ENCODE measurements at places on chromosomes 6 and 20. TPM values are rescaled to one million over a fixed set of nuclear protein-coding genes. Genes with fewer than 3 reads are reported as not detected.

DNA sequence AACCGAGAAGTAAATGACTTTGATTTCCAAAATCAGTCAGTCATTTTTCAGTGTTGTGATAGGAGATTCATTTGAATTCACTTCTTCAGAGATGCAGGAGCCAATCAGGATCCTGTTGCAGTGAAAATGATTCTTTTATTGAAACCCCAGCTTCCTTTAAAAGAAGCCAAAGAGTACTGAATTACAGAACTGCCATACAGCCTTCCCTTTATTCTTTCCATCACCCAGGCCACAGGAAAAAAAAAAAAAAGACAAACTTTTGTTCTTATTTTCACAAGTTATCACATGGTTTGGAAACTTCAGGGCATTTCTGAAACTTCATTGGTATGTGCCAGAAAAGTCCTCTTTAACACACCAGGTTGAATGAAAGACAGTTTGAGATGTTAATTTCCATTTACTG is 1.8 kb upstream of the CARMIL1 start:
- H3K27ac ChIP-seq, result no peak overlapping the region
- no peak overlapping the region for H3K4me3 ChIP-seq
- no peaks in the 10 kb centered on the region for H3K36me3 ChIP-seq
- peaks cover 15% of the 10 kb centered on the region for H3K4me1 ChIP-seq

GRCh38 chr20:62360854-62361798 is 6.0 kb downstream of the LAMA5 start:
- H3K4me3 ChIP-seq, result no peak overlapping the region
- DNase-seq, result no peak
- H3K36me3 ChIP-seq, result no peaks in the 10 kb centered on the region
- no peaks in the 10 kb centered on the region for H3K27me3 ChIP-seq
- peaks cover 61% of the 10 kb centered on the region for H3K4me1 ChIP-seq
- no peak overlapping the region for H3K27ac ChIP-seq

The SLC32A1 gene
- not detected for total RNA-seq

- no peak overlapping the region for H3K4me3 ChIP-seq
- DNase-seq, result peak; percentile 22
- no peak overlapping the region for H3K27ac ChIP-seq
- H3K36me3 ChIP-seq, result no peaks in the 10 kb centered on the region
- no peaks in the 10 kb centered on the region for H3K4me1 ChIP-seq
- H3K27me3 ChIP-seq, result no peaks in the 10 kb centered on the region
Observed at GRCh38 chr6:73560182-73560732, 39.4 kb upstream of the EEF1A1 start.

- H3K27ac ChIP-seq, result no peak overlapping the region
- no peak overlapping the region for H3K4me3 ChIP-seq
Observed at GRCh38 chr6:25889877-25890853, 16.1 kb upstream of the SLC17A3 start.

GRCh38 chr6:146636481-146636880 is 37.7 kb downstream of the ADGB start:
- H3K4me3 ChIP-seq, result no peak overlapping the region
- no peak for DNase-seq
- H3K27me3 ChIP-seq, result no peaks in the 10 kb centered on the region
- H3K4me1 ChIP-seq, result no peaks in the 10 kb centered on the region
- no peak overlapping the region for H3K27ac ChIP-seq

DNA sequence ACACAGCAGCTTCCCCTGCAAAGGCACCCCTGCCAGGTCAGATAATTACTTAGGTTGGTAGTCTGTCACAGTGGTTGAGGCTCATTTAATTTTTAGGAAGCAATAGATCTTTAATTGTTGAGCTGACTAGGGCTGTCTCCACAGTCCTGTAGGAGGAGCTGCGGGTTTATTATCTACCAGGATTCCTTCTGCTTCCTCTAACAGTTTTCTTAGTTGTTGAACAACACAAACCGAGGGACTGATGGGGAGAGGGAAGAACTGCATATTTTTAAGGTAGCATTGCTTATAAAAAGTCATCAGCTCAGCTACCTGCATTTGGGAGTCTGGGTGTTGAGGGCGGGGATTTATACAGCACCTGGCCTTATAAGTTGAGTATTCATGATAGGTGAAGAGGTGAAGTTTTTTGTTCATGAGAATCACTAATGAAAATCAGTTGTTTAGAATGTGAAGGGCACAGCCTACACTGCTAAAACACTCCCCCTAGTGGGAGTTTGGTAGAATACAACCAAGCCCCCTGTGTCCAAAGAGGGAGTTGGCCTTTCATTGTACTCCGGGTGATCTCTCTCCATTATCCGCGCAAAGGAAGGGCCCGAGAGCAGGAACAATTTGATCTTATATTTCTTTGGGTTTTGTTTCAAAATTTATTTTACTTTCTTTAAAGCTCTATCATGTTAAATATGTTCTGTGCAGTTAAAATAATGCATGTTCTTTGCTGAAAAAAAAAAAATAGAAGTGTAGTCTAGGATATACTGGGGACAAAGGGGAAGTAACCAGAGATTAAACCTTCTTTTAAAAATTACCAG is 69.6 kb downstream of the SSR1 start:
- H3K36me3 ChIP-seq, result peaks cover 12% of the 10 kb centered on the region
- peaks cover 17% of the 10 kb centered on the region for H3K4me1 ChIP-seq
- DNase-seq, result peak; percentile 33
- no peak overlapping the region for H3K4me3 ChIP-seq

DNA sequence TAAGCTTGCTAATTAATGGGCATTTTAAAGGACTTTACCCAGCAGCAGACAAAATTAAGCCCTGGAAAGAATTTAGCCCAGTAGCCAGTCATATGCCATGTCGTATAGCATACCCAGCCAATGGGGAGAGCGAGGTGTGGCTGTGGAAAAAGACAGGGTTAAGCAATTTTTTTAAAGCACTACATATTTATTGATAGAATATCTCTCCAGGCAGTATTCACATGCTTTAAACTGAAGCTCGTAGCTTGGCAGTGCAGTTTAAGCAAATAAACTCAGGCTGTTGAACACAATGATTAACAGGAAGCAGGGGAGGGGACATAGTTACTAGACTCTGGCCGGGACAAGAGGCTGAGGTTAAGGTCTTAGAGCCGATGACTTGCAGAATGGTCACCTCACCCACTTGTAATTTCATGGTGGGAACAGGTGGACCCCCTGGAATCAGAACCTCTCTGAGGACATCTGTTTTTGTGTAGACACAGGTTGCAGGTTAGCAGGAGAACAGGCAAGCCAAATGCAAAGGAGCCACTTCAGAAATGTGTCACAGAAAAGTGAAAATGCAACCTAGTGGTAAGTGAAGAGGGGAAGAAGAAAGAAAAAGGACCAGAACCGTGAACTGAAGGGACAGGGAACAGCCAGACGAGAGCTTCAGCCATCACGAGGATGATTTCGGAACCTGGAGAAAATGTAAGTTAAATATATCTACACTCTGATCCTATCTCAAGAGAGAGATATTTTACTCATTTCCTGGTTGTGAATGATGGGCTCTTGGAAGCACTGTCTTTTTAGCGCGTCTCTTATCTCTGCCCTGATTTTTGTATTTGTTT is 7.2 kb downstream of the GCNT2 start:
- peak; percentile 59 for DNase-seq
- H3K36me3 ChIP-seq, result no peaks in the 10 kb centered on the region
- H3K4me3 ChIP-seq, result peak overlapping the region; percentile 43
- H3K4me1 ChIP-seq, result peaks cover 22% of the 10 kb centered on the region
- no peaks in the 10 kb centered on the region for H3K27me3 ChIP-seq

- no peaks in the 10 kb centered on the region for H3K27me3 ChIP-seq
- H3K4me1 ChIP-seq, result peaks cover 18% of the 10 kb centered on the region
- DNase-seq, result no peak
- H3K27ac ChIP-seq, result no peak overlapping the region
Observed at GRCh38 chr6:135909737-135910387, 58.4 kb downstream of the PDE7B start.

DNA sequence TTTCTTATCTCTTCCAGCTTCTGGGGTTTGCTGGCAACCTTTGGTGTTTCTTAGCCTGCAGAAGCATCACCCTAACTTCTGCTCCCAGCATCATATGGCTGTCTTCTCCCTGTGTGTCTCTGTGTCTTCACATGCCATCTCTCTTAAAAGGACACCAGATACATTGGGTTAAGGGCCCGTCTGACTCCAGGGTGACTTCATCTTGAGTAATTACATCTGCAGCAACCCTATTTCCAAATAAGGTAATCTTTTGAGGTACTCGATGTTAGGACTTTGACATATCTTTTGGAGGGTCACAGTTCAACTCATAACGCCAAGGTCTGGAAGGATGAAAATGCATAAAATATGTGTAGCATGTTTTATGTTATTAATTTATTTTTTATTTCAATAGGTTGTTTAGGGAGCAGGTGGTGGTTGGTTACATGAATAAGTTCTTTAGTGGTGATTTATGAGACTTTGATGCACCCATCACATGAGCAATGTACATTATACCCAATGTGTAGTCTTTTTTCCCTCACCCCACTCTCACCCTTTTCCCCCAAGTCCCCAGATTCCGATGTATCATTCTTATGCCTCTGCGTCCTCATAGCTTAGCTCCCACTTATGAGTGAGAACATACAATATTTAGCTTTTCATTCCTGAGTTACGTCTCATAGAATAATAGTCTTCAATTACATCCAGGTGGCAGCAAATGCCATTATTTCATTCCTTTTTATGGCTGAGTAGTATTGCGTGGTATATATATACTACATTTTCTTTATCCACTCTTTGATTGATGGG is 131.1 kb downstream of the TBXT start:
- H3K4me1 ChIP-seq, result peaks cover 13% of the 10 kb centered on the region
- no peak for DNase-seq
- H3K4me3 ChIP-seq, result no peak overlapping the region
- peak overlapping the region; percentile 21 for H3K27ac ChIP-seq
- no peaks in the 10 kb centered on the region for H3K27me3 ChIP-seq
- H3K36me3 ChIP-seq, result no peaks in the 10 kb centered on the region

Measured in astrocyte (in vitro differentiated cells and primary cell).